ENCODE measurements at places on chromosomes 16 and 17.

DNA sequence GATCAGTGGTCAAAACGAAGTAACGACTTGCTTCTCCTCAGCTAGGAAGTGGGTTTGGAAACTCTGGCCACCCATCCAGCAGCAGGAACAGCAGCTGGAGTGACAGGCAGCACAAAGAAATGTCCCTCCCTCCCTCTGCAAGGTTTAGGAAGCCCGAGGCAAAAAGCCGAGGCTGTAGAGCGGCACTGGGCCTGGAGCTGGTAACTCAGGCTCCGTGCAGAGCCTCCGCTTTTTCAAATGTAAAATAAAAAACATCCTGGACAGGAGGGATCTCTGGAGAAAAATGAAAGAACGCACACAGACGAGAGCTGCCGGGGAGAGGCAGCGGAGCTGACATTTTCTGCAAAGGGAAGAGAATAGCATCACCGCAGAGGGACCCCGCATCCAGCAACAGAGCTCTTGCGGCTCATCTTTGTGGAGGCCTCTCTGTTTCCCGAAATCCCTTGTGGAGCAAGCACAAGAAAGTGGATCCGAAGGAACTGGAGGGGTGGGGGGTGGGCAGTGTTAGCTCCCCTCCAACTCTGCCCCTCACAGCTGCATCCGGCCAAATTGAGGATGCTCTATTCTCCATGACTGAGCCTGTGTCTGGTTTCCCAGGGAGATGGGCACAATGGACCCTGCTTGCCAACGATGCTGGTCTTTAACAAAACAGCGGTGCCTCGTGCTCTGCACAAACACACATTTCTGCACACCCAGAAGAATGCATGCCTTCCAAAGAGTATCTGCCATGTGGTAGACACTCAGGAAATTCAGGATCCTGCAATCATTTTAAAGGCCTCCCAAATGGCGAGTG, 335.5 kb upstream of the ZFHX3 start:
- DNase-seq: no peak

- DNase-seq: no peak
Observed at GRCh38 chr16:66568355-66568754, 2.1 kb downstream of the CMTM1 start.

DNA sequence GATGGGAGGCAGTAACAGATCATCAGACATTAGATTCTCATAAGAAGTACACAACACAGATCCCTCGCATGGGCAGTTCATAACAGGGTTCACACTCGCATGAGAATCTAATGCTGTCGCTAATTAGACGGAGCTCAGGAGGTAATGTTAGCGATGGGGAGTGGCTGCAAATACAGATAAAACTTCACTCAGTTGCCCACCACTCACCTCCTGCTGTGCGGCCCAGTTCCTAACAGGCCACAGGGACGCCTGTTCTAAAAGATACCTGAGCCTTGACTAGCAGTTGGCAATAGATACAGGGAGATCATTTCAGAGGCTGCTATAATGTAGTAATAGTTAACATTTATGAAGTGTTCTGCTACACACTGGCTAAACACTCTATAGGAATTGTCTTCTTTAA, 4.9 kb downstream of the PTRH2 start:
- DNase-seq: no peak

- peak; percentile 18 for DNase-seq
Observed at GRCh38 chr17:40485851-40486521, 15.4 kb downstream of the TNS4 start.

- DNase-seq: no peak
Observed at GRCh38 chr17:41773190-41773588, 13.3 kb downstream of the JUP start.

- no peak for DNase-seq
Observed at GRCh38 chr17:28524476-28525424, 18.6 kb downstream of the FOXN1 start.

DNA sequence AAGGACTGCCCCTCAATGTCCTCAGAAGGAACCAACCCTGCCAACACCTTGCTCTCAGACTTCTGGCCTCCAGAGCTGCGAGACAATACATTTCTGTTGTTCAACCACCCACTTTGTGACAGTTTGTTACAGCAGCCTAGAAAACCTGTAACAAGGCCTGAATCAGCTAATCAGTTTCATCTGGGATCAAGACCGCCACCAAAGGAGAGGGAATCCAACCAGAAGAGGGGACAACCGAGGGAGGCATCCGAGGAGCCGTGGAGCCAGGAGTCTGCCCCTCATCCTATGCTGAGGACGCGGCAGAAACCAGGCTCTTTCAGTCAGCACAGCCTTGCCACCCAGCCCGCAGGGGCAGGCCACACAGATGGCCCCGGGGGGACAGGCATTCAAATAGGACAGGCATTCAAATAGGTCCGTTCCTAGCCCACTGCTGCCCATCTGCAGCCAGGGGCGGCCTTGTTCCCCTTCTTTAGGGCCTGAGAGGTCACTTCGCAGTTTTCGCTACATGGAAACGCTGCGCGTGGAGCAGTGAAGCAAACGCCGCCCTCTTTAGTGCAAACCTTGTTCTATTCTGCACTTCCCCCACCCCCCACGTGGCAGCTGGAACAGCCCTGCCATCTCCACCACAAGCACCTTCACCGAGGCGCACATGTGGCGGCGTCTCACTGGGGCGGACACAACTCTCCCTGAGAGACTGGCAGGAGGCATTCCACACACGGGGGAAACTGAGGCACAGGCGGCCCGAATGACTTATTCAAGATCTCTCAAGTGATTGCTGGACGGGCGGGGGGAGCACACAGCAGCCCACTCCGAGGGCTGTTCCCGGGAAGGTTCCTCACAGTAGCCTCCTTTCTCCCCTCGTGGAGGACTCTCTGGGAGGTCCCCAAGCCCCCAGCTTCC, 26.7 kb downstream of the FA2H start:
- DNase-seq: no peak
